ENCODE measurements at places on chromosomes 3 and 15.

DNA sequence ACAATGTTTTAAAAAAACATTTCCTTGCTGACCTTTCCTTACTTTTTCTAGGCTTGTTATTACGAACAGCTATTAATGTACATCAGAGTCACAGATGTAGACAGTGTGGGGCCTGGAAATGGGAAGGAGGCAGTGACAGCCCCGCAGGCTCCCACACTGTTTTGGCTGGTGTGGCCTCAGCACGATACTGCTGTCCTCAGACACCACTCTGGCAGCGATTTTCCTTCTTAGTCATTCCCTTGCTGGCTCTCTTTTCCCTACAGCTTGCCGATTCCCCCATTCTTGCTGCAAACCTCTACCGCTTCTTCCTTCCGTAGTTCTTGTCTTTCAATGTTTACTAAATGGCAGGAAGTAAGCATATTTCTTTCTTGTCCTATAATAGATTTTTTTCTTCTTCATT, 113.1 kb downstream of the ABI3BP start:
- DNase-seq = no peak

DNA sequence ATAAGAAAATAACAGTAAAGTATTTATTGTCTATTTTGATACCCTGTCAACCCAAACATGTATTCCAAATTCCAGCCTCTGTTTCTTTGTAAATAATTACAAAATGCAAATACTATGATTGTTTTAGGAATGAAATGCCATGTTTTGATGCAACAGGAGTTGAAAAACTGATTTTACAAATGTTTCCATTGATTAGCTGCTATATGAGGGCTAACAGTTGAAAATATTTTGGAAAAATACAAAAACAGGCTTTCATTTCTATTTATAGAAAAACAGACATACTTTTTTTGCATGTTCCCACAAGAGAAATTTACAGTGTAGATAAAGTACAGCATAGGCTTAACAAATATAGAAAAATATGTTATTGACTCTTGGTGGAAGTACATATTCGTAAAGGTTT, 20.0 kb downstream of the MBNL1 start:
- DNase-seq = no peak

DNA sequence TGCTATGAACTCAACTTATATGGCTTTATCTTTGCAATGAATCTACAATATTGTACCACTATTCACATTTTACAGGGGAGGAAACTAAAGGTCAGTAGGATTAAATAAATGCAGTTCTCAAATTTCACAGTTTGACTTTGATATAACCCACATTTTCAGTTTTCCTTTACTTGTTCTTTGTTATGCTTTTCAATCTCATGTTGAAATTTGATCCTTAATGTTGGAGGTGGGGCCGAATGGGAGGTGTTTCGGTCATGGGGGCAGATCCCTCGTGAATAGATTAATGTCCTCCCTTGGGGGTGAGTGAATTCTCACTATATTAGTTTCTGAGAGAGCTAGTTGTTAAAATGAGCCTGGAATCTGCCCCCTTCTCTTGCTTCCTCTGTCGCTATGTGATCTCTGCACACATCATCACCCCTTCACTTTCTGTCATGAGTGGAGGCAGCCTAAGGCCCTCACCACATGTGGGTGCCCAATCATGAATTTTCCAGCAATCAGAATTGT, 44.7 kb downstream of the CD200 start:
- no peak for DNase-seq

DNA sequence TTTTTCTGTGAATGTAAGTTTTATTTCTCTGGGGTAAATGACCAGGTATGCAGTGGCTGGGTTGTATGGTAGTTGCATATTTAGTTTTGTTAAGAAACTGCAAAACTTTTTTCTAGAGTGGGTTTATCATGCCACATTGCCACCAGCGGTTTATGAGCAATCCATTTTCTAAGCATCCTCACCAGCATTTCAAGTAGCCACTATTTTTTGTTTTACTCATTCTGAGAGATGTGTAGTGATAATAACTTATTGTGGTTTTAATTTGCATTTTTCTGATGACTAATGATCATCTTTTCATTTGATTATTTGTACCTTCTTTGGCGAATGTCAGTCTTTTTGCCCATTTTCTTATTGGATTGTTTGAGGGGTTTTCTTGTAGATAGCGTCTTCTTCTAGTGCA, 56.2 kb downstream of the SPRED1 start:
- no peak for DNase-seq

DNA sequence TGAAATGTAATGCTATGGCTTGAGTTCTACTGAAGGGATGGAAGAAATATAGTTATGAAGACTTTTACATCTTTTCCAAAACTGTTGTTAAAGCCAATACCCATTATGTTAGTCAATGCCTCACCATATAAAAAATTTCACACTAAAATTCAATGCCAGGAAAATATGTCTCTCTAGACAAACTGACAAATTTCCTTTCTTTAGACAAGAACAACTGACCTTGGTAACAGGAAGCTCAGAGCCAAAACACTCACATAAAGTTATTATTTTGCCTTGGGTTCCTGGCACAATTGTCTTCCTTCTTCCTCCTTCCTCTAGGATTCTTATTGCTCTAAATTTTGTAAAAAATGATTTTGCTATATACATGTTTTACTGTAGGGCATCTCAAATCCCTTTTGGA, 26.7 kb downstream of the INTS14 start:
- no peak for DNase-seq

DNA sequence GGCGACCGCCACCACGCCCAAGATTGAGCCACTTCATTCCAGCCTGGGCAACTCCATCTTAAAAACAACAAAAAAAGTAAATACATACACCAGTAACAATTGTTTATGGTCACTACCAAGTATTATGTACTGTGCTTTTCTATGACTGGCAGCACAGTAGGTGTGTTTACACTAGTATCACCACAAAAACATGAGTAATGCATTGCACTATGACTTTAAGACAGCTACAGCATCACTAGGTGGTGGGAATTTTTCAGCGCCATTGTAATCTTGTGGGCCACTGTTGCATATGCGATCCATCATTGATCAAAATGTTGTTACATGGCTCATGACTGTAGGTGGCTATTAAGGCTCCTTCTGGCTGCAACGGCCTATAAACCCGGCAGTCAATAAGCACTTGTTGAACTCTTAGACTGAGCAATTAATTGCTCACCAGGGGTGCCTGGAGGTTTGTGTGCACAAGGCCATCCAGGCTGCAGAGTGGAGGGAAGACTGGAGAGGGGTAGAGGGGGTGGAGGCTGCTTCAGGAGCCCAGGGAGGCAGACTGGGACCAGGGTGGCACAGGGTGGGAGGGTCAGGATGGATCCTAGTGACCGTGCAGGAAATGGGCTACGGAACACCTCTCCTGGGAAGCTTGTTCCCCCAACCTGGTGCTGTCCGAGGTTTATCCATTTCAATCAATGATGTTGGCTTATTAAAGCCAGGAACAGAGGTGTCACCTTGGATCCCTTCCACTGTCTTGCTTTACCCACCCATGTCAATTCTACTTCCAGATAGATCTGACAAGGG, 17.9 kb upstream of the COPG1 start:
- no peak for DNase-seq

DNA sequence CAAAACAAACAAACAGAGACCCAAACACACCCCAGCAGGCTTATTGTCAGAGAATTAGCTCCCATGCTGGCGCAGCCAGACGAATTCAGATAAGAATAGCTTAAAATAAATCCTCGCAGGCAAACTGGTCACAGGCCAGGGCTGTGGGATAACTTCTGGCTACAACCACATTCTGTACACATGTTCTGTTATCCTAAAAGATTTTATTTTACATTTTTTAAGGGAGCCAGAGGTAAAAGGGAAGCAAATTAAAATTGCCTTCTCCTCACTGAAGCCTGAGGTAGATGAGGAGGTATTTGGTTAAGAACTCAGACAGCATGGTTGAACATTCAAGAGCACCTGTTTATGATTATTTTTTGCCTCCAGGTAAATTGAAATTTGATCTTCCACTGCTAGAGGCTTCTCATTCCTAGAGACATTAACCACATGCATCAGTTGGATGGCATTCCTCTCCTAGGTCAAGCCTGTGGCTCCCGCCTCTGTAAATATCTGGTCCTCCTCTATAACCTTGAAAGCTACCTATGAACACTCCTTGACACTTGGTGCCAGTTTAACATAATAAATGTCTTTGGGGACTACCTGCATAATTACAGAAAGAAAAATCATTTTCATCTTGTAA, 190.3 kb downstream of the SATB1 start:
- DNase-seq = no peak

DNA sequence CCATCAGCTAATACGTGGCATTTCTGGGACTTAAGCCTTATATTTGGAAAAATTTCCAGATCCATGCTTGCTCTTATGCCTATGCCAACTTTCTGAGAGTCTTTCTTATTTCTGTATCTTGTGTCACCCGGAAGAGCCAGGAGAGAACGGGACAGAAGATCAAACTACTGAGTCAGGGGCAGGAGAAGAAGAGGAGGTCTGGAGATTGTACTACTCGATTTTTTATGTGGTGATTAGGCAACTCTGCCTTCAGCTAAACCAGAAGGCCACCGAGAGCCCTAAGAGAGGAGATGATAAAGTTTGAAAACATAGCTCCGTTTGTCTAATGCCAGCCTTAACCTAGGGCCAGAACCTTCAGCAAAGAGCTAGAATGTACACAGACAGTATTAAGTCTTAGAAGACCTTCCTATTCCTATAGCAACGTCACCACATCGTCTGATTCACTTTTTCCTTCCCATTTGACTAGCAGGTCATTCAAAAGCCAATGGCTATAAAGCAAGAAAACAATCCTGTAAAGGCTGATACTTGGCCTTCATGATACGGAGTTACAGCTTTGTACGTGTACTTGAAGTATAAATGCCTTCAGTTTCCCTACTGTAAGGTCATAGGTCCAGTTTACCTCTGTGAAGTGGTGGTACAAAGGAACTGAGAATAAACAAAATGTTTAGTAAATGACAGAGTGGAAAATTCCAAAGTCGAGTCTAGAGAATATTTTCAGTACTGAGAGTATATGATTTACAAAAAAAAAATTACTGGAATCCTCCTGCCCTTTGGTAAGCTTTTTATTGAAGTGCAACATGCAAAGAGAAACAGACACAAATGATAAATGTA, 96.1 kb upstream of the ICE2 start:
- DNase-seq = no peak

- no peak for DNase-seq
These were observed 272.3 kb downstream of the ARRDC4 start for GRCh38 chr15:98232761-98233160.

GRCh38 chr3:4687167-4687566, 194.0 kb downstream of the ITPR1 start:
- no peak for DNase-seq

DNA sequence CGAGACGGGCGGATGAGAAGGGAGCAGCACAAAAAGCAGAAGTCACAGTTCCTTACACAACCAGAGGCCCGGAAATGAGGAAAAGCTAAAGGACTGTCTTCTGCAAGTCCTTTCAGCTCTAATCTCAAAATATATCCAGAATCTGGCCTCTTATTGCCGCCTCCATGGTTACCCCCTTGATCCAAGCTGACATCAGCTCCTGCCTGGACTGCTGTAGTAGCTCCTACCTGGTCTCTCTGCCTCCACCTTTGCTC, 324.0 kb upstream of the ROPN1 start:
- no peak for DNase-seq

DNA sequence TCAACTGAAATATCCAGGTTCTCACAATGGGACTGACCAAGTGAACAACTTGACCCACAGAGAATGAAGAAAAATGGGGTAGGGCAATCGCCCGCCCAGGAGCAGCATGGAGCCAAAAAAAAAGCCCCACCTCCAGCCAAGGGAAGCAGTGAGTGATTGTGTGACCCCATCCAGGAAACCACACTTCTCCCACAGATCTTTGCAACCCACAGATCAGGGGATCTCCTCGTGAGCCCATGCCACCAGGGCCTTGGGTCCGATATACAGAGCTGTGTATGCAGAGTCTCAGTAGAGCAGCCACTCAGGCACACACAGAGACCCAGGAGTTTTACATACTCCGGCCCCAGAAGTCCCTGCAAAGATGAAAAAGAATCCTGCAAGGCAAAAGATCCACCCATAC, 35.7 kb downstream of the PYGO1 start:
- no peak for DNase-seq

Measured in chondrocyte (in vitro differentiated cells).